Renal cortical epithelial cell (primary cell): ENCODE measurements at places on chromosomes 7 and 10.

GRCh38 chr7:33882040-33882837 is 23.1 kb upstream of the BMPER start:
- DNase-seq: no peak

DNA sequence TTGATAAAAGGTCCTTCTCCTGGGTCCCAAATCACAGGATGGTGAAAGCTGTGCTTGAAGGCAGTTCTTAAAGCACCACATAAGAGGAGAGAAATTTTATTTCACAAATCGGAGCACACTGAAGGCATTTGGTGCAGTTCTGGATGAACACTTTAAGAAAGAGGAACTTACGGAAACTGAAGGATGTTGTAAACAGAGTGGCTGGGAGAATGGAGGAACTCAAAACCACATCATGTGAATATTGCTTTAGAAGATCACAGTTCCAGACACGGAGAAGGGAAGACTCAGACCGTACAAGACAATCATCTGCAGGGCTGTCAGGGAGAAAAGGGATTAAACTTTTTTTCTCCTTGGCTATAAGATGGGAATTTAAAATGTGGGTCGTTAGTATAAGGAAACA is 9.0 kb upstream of the GPR141 start:
- DNase-seq: no peak

DNA sequence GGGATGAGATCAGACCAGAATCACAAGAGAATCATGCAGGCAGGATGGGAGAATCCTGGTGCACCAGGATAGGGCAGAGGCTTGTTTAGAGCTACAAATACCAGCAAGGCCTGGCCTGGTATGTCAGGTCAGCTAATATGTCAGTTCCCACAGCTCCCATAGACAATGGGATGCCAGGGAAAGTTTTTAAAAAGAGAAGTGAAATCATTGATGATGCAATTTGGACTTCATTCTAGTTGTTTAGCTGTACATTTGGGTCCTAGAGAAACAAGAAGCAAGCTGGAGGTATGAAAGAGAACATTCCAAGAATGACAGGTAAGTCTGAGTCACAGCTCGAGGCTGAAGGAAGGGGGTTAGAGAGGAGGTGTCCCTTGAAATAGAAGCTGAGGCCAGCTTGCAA is 45.2 kb downstream of the GPR141 start:
- DNase-seq: peak; percentile 77

DNA sequence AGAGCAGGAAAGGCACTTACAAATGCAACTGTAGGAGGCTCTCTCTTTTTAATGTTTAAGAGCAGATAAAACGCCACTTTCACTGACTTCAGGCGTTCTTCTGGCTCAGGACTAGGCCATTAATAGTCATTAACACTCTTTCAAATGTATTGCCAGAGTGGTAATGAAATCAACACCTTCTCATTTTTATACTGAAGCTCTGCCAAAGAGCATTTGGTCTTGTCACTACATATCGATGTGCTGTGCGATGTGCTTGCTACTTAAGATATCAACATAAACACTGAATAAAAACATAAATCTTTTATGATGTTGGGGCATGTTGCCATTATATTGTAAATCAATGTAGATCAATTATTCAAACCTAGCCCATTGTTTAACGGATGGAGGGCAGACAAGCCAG is 634.7 kb downstream of the ARL4A start:
- no peak for DNase-seq

DNA sequence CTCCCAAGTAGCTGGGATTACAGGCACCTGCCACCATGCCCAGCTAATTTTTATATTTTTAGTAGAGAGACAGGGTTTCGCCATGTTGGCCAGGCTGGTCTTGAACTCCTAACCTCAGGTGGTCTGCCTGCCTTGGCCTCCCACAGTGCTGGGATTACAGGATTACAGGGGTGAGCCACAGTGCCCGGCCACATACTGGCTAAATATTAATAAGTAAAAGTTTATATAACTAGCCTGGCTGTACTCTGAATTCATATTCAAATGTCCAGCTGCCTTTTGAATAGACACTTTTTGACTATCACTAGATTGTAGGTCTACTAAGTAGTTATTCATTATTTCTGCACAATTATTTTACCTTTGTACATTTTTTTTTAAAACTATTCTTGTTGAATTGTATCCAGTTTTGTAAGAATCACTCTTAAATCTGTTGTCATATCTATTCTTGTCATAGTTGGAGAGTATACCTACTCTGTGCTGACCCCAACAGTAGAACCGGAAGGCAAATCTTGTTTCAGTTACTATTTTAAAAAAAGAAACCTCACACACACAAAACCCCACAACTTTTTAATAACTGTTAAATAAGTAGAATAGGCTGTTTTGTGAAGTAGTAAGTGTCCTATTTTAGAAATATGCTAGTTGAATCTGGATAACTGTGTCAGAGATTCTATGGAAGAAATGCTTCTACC is 29.6 kb downstream of the MINPP1 start:
- DNase-seq: no peak

GRCh38 chr10:34024282-34024681 is 689.8 kb upstream of the NRP1 start:
- no peak for DNase-seq

DNA sequence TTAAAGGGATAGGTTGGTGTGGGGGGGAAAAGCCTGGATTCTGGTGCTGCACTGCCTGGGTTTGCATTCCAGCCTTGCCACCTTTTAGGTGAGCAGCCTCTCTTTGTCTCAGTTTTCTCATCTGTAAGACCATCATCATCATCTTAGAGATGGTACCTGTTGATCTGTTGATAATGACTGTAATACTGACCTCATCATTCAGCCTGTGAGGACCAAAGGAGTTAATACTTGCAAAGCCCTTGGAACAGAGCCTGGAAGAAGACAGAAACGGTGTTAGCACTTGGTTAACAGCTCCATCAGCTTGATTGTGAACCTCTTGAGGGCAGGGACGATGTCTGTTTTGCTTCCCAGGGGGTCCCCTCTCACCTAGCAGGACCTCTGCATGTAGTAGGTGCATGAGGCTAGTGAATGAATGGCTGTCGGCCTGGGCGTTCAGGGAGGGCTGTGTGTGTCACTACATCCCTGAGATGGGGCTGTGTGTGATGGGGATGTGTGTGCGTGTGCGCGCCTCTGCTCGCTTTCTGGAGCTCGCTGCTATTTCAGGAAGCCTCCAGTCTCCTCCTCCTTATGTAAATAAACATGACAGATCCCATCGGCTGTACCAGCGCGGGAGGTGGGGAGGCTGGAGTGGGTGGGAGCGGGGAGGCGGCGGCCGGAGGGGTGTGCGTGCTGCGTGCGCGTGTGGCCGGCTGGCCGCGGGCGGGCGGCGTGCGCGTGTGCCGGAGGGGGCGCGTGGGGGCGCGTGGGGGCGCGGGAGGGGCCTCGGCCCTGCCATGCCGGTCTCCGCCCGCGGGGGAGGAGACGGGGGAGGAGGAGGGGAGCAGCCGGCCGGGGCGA is 61.2 kb downstream of the NEURL1 start:
- peak; percentile 30 for DNase-seq

DNA sequence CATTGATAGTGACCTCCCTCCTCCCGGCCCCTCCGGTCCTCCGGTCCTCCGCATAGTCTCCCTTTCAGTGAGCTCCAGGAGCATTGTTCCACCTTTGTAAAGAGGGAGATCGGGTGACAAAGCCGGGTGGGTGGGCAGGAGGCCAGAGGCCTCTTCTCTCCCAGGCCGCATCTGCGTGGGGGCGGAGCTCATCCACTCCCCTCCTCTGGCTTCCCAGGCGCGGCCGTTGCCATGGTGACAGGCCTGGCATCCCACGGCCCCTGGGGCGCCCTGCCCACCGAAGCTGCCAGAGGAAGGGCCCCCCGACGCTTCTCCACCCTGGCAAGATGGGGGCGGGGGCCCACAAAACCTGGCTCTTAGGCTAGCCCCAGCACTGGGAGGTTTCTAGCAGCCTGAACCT is 4.4 kb upstream of the FZD9 start:
- DNase-seq: no peak

DNA sequence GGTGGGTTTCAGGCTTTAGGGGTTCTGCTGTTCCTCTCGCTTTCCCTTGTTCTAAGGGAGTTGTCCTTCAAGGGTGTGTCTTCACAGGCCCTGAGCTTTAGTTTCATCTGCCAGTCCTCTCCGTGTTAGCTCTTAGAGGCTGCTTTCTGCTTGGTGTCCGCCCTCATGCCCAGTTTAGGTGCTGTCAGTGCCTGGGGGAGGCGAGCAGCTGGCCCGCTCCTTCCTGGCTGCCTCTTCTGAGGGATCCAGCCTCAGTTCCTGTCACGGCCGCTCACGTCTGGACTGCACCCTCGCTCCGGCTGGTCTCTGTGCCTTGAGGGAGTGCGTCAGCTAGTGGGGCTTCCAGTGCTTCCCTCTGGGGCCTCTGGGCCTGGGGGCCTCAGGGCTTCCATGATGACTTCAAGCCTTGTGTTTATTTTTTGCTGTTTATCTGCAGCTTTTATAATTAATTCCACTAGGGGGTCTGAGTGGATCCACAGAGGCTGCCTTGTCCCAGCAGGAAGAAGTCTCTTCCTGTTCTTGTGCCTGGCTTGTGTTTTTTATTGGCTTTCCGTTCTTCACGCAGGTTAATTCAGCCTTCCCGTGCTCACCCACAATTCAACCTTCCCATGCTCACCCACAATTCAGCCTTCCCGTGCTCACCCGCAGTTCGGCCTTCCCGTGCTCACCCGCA is 33.0 kb downstream of the WDR37 start:
- DNase-seq: no peak

- DNase-seq: peak; percentile 83
Observed at GRCh38 chr7:37987732-37988131, 67.3 kb downstream of the EPDR1 start.

- no peak for DNase-seq
Observed at GRCh38 chr10:129810-130209, 5.4 kb upstream of the ZMYND11 start.

GRCh38 chr7:72032934-72033333 is 379.2 kb downstream of the CALN1 start:
- DNase-seq: no peak

GRCh38 chr10:79105818-79106217 is 37.1 kb downstream of the ZMIZ1 start:
- no peak for DNase-seq

DNA sequence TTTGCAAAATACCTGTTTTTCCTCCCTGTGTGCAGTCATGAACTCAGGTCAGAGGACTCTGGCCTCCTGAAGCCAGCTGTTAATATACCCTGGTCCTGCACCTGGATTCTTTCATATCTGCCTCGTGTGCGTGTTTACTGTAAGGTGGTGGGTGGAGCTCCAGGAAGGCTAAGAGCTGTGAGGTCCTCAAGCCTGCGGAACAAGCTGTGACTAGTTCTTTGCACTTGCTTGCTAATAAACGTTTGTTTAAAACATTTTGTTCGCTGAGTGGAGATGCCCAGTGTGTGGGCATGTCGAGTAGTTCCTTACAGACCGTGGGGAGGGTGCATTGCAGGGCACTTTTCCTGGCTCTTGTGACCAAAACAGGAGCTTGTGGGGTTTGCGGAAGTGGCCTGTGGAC is 139.0 kb downstream of the DOCK1 start:
- DNase-seq: no peak

GRCh38 chr7:155349601-155350331 is 52.1 kb downstream of the INSIG1 start:
- no peak for DNase-seq

DNA sequence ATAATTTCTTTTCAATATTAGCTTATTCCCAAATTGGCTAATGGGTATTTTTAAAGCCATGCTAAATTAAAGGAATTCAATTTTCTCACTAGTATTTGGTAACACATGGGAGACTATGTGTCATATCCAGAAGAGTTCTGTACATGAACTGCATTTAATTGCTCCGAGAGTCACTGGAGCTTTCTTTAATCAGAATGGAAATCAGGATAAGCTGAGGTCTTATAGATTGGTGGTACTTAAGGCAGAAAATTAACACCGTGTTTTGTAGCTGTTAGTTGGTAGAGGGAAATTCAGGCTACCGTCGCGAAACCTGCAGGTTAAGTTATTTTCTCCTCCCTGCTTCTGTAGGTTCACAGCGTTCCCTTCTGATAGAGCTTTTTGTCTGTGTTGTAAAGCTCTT is at the start of gene WEE2:
TSS of gene WEE2 (plus strand) at position 3 of the 400 bp plus-strand sequence. CDS start 406 bp downstream, outside the sequence.
- no peak for DNase-seq

DNA sequence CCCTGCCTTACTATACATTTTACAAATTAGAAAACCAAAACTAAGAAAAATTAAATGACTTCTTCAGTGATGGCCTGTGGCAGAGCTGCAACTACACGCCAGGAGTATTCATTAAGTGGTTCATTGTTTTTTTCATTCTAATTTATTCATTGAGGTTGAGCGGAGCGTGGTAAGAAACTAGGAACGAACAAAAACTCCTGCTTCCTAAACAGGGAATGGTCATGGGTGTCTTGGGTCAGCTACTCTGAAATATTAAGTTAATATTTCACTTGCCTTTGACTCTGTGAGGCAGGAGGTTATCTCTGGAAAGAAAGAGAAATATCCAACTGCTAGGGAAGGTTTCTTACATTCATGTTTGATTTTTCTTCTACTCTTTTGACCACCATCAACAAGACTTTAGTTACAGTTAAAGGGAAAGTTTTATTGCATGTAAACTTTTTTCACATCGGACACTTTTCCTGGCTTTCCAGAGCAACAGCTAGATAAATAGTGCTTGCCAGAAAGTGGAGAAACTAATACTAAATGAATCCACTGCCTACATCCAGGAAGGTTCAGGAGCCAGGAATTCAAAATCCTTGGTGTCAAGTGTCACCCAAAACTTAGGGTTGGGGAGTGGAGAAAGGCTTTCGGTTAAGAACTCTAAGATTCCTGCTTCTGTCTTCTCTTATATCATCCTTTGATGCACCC is 896 bp upstream of the GNG11 start:
- peak; percentile 86 for DNase-seq
